ENCODE measurements at places on chromosomes 3 and 15. TPM values are rescaled to one million over a fixed set of nuclear protein-coding genes. Genes with fewer than 3 reads are reported as not detected.

TRA2B gene
- total RNA-seq = 208 TPM

CPNE9 gene
- total RNA-seq = not detected

POPDC2 gene
- under 0.01 TPM for total RNA-seq

GPX1 gene
- total RNA-seq = 126 TPM

DNA sequence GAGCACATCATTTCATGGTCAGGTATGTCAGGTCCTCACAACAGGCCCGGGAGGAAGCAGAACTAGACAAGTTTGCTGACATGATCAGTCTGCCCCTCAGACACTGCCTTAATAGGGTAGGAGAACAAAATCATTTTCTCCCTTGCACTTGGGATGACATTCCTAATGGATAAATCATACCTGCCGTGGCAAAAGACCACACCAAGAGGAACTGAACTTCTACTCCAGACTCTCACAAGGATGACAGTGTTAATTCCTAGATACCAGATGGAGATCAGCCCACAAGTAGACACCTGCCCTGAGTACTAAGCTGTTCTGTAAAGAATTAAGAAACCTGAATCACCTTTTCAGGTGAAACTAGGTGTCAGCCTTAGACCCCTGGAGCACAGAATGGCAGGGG, 19.5 kb downstream of the SIAH2 start:
- H3K27ac ChIP-seq = no peak overlapping the region
- H3K4me3 ChIP-seq = no peak overlapping the region
- DNase-seq = peak; percentile 51
- peaks cover 14% of the 10 kb centered on the region for H3K4me1 ChIP-seq

DNA sequence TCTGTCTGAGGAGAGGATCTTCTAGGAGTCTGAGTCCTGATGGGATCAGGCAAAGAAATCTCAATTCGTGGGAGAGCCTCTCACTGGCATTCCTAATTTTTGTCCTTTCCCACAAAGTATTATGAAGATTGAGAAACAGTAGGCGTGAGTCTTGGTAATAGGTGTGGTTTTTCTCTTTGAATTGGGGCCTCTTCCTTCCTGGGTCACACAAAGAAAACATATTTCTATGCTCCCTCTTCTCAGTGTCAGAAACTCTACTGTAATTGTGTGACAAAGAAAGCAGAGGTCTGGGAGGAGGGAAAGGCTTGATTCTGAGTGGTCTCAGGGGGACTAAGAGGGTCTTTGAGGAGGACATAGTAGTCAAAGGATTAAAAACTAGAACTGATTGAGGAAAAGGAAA, 6.0 kb downstream of the GABRR3 start:
- no peak overlapping the region for H3K27ac ChIP-seq
- no peak for DNase-seq
- H3K27me3 ChIP-seq = peaks cover 6% of the 10 kb centered on the region
- H3K4me3 ChIP-seq = no peak overlapping the region
- H3K4me1 ChIP-seq = no peaks in the 10 kb centered on the region

DNA sequence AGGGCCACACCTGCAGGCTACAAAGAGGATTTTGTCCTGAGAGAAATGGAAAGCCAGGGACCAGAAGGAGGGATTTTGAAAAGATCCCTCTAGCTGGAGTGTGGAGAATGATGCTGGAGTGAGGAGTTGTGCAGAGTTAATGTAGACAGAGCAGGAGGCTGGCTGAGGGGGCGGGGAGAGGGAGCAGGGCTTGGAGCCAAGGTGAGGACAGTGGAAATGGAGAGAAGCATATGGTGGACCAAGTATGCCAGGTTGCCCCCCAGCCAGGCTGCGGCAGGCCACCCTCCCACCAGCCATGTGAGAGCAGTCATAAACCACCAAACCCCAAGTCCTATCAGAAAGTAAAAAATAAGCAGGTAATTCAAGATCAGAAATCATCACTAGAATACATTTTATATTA, 14.7 kb downstream of the RARRES1 start:
- no peak overlapping the region for H3K4me3 ChIP-seq
- 0 out of 2 replicates have a peak, but pooled peaks cover 2% of the 10 kb centered on the region for H3K36me3 ChIP-seq
- H3K27me3 ChIP-seq = no peaks in the 10 kb centered on the region
- H3K4me1 ChIP-seq = peaks cover 29% of the 10 kb centered on the region

Measured in IMR-90 (cell line).